GM19239 (cell line): ENCODE measurements at places on chromosomes 2 and 18.

- DNase-seq, result no peak
Measured at GRCh38 chr2:38905251-38905650, 15.6 kb downstream of the ARHGEF33 start.

GRCh38 chr2:33812707-33813106, 213.6 kb upstream of the FAM98A start:
- no peak for DNase-seq

DNA sequence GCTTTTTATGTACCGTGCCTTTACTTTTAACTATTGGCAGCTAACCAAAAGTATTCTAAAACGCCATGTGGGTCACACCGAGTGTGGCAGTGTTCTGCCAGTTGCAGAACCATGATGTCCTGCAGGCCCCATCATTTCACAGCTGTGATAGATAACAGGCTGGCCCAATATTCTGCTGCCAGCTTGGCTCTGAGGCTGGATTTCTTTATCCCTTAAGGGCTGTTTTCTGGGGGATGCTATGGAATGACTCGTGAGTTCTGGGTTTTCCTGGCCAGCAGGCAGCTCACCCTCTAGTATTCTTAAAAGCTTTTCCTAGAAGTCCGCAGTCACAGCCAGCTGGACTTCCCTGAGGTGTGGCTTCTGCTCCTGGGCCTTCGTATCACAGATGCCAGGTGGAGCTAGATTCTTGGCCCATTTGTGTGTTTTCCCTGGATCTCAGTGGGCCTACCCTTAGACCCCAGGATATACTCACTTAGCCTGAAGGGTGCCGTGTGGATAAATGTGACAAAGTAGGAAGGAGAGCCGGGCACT, 41.0 kb downstream of the FHOD3 start:
- DNase-seq, result no peak

GRCh38 chr2:31202833-31203232, 14.5 kb downstream of the CAPN14 start:
- DNase-seq, result no peak

DNA sequence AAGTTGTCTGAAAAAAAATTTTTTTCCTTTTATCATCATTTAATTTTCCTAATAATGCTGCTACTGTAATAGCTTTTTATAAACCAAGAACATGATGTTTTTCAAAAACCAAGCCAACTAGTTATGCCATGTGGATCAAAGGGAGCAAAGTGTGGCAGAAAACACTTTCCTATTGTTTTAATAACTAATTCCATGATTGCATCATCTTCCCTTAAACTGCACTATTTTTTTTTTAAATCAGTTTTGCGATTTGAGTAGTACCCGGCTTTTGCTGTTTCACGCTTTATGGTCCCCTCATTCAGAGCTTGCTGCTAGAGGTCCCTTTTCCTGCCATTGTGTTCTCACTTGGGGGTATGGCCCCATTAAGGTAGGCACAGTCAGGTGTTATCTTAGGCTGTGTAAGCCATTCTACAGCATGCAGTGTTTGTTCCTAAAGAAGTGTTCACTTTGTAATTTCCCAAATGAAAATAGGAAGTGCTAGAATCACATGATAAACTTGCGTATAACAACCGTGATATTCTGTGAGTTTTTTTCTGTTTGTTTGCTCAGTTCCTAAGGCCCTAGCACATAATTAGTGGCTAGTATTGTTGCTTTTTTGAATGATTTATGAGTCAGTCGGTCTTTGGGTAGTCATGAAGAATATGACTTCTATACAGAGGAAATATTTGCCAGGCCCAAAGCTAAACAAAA, 225.8 kb downstream of the PTGR3 start:
- no peak for DNase-seq

GRCh38 chr2:226115832-226116200, 683.8 kb downstream of the IRS1 start:
- DNase-seq, result no peak

DNA sequence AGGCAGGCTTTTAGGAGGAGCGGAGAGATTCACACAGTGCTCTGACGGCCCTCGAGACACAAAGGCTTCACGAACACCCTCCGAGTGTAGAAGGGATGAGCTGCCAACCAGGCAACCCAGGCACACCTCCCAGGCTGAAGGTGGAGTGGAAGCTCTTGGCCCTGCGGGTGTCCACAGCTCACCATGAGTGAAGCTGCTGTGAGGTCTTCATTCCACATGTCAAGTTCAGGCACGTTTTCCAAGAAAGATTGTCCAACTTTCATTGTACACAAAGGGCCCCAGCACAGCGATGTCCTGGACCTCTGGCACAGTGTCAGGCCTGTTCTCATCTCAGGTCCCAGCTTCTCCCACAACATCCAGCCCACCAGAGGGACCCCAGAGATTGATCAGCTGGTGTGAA, 13.4 kb downstream of the PARD6G start:
- DNase-seq, result no peak

- DNase-seq, result no peak
Measured at GRCh38 chr2:187422282-187422681, 25.8 kb downstream of the CALCRL start.

GRCh38 chr2:74585406-74586185, 31.1 kb downstream of the DOK1 start:
- DNase-seq, result no peak

GRCh38 chr18:2571200-2572170, at the start of the genes METTL4 and NDC80:
Gene METTL4, minus strand, starts transcription at chr18:2571505. Its CDS starts 4,289 bp downstream, at chr18:2567216.
Gene NDC80, plus strand, starts transcription at chr18:2571557. Its CDS starts 1,429 bp downstream, at chr18:2572986.
- peak; percentile 43 for DNase-seq

- DNase-seq, result no peak
Measured at GRCh38 chr2:105478670-105479069, 79.8 kb upstream of the FHL2 start.

- DNase-seq, result no peak
Measured at GRCh38 chr2:179758636-179759035, 102.8 kb downstream of the ZNF385B start.
